ENCODE measurements at places on chromosomes 7 and 10. TPM values are rescaled to one million over a fixed set of nuclear protein-coding genes. Genes with fewer than 3 reads are reported as not detected.

Gene PPP1R3C
- not detected for total RNA-seq

Gene MMP21
- 0.20 TPM for total RNA-seq

Gene PRDX3
- 99.3 TPM for total RNA-seq

Gene VIPR2
- 0.80 TPM for total RNA-seq

Gene ZNF727
- total RNA-seq: 0.22 TPM

Gene LEP
- not detected for total RNA-seq

Gene SPDYE5
- total RNA-seq: not detected

Gene SNX10
- 31.0 TPM for total RNA-seq

Gene ZSWIM8
- 93.4 TPM for total RNA-seq

Gene PILRB
- total RNA-seq: 91.3 TPM

Gene HYAL4
- not detected for total RNA-seq

Gene FLNC
- total RNA-seq: not detected

Gene LOXL4
- not detected for total RNA-seq

Gene LIPF
- total RNA-seq: not detected

Gene OPN4
- not detected for total RNA-seq

Gene SCRN1
- 11.5 TPM for total RNA-seq

Gene CYP3A7
- not detected for total RNA-seq

Gene UTF1
- total RNA-seq: not detected

Gene WDFY4
- 2.4 TPM for total RNA-seq

Gene VPS37D
- total RNA-seq: 0.86 TPM

Gene TUBAL3
- total RNA-seq: not detected

Gene ARL5B
- total RNA-seq: 10.8 TPM

Gene THNSL1
- 4.2 TPM for total RNA-seq

Gene GTF2IRD1
- 1.3 TPM for total RNA-seq

Gene UPP1
- 50.4 TPM for total RNA-seq

Gene NKX2-3
- not detected for total RNA-seq

Gene NODAL
- not detected for total RNA-seq

Gene PIP
- not detected for total RNA-seq

Gene EGR2
- 2.2 TPM for total RNA-seq

Gene CYP2C18
- total RNA-seq: not detected

Gene COL13A1
- total RNA-seq: not detected

Gene EVX1
- total RNA-seq: not detected

Gene SLC26A3
- total RNA-seq: not detected

Gene PLAC9
- total RNA-seq: not detected

Gene IGF2BP3
- total RNA-seq: 0.37 TPM

All from activated naive CD8-positive, alpha-beta T cell treated with anti-CD3 and anti-CD28 coated beads, Interleukin-2, amount 10 ng/mL, durations not matched to agents 7 days and 5 days (primary cell).